ENCODE measurements at places on chromosomes 3 and 15.

DNA sequence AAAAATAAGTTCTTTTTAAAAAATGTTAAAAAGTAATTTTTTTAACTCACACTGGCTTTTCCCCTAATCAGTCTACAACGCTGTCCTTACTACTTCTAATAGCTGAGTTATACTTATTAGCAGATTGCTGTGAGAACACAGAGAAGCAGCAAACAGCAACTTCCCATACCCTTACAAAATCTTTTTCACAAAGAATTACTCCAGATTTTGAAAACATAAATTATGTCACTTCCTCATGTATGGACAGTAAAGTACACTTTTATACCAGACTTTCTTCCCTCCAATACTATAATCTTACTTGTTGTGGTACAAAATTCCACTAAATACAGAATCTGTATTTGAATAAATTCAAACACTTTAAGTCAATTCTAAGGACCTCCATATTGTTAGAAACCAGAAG lies 2.1 kb downstream of the PHC3 start:
- no peak for DNase-seq

DNA sequence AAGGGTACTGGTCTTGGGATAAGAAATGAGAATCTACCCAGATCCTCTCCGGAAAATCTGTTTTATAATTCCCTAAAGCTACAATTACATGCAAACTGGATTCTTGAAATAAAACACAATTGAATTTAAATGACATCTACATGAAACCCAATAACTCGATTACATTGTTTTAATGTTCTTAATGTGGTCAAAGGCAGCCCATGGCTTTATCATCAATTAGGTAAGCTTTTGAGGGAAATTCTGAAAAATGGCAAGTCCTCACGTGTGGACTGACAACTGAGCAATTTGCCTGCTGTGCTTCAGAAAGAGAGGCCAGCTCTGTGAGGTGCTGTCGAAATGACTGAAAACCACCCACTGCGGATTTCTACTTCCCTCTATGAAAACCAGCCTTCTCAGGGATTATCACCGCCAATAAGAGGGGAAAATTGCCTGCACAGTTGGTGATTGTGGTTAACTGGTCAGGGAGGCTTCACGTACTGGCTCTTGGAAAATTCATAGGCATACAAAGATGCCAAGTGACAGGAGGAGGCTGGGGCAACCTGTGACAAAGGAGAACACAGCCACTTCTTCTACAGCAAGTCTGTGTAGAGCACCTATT lies 200.8 kb upstream of the SLCO3A1 start:
- no peak for DNase-seq

- no peak for DNase-seq
Measured at GRCh38 chr3:140499114-140499757, 178.6 kb upstream of the TRIM42 start.

GRCh38 chr15:98859149-98859548 lies 148.4 kb downstream of the PGPEP1L start:
- DNase-seq, result no peak

GRCh38 chr3:14595561-14595960 lies 55.4 kb upstream of the GRIP2 start:
- no peak for DNase-seq

- DNase-seq, result no peak
Measured at GRCh38 chr15:20358779-20359414, 182.7 kb downstream of the GOLGA6L6 start.

DNA sequence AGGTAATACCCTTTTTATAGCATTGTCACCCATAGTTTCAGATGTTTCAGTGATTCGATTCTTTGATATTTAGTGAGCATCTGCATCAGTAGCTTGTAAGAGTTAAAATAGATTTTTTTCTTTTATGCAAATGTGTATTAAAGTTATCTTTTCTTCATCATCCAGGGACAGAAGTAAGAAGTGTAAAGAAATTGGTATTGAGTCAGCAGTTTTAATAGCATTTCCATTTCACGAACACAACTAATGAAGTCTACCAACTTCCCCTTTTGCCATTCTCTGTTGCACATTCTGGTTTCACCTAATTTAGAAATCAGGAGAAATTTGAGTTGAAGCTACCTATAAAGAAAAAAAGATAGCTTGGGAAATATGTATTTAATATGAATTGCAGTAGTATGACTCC lies 127.9 kb downstream of the ROBO1 start:
- no peak for DNase-seq

- DNase-seq, result no peak
Measured at GRCh38 chr3:15450438-15451215, 23.2 kb downstream of the EAF1 start.

GRCh38 chr3:186451371-186451770 lies 89.3 kb upstream of the DGKG start:
- DNase-seq, result no peak
